ENCODE measurements at places on chromosomes 7 and 10. TPM values are rescaled to one million over a fixed set of nuclear protein-coding genes. Genes with fewer than 3 reads are reported as not detected.

- no peak for DNase-seq
These were observed 121.6 kb downstream of the EGFR start for GRCh38 chr7:55140221-55140940.

GRCh38 chr10:72329290-72330068 lies 25.2 kb downstream of the DNAJB12 start:
- DNase-seq, result no peak

GRCh38 chr10:9056521-9056920 lies 1002.0 kb downstream of the GATA3 start:
- no peak for DNase-seq

- no peak for DNase-seq
These were observed 4.4 kb downstream of the CDK6 start for GRCh38 chr7:92831716-92832533.

DNA sequence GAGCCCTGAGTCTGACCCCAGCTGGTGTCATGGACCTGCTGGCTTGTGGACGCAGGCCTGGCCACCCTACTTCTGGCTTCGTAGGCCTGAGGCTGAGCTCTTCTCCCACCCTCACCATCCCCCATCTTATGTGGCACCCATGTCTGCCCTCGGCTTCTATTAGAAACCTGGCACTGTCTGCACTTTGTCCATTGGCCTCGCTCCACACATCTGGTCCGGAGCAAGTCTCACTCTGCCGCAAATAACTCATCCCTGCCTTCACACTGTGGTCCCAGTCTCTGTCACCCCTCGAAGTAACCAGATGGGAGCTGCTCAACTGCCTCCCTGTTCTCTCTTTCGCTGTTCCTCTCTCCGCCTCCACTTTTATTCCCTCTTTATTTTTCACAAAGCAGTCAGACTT lies 78.6 kb downstream of the TRRAP start:
- no peak for DNase-seq

DNA sequence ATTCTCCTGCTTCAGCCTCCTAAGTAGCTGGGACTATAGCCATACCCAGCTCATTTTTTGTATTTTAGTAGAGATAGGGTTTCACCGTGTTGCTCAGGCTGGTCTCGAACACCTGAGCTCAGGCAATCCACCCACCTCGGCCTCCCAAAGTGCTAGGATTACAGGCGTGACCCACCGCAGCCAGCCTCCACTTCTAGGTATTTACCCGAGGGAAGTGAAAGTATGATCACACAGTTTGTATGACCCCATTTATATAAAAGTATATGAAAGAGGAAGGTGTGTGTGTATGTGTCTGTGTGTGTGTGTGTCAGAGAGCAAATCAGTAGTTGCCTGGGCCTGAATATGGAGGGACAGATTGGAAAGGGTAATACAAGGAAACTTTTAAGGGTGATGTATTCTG lies 2.0 kb upstream of the PURB start:
- DNase-seq, result no peak

GRCh38 chr10:60951272-60951724 lies 7.3 kb upstream of the RHOBTB1 start:
- DNase-seq, result no peak

- no peak for DNase-seq
These were observed 91.1 kb upstream of the GNA12 start for GRCh38 chr7:2934984-2935740.

GRCh38 chr7:130921391-130922180 lies 187.6 kb upstream of the KLF14 start:
- peak; percentile 87 for DNase-seq

GRCh38 chr10:67839951-67840350 lies 2.0 kb upstream of the DNAJC12 start:
- DNase-seq, result no peak

DNA sequence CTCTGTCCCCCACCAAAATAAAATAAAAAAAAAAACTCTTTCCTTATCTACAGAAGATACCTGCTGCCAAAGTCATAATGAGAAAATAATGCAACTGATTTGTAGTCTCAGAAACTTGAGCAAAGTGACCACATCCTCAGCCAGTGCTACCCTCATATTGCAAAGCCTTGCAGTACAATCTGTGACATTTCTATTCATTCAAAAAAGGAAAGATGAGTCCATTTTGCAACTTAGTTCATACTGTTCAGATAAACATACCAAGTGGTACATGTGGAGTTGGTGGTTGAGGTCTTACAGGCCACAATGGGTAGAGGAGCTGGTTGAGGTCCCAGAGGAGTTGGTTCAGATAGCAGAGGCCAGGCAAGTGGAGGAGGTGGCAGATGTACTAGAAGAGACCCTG lies 6.5 kb upstream of the EIF5AL1 start:
- no peak for DNase-seq

GRCh38 chr7:115267503-115267902 lies 345.6 kb downstream of the MDFIC start:
- no peak for DNase-seq

- DNase-seq, result no peak
These were observed 68.7 kb downstream of the VWA2 start for GRCh38 chr10:114307731-114308130.

GRCh38 chr10:32269343-32270100 lies 77.4 kb downstream of the EPC1 start:
- DNase-seq, result no peak

DNA sequence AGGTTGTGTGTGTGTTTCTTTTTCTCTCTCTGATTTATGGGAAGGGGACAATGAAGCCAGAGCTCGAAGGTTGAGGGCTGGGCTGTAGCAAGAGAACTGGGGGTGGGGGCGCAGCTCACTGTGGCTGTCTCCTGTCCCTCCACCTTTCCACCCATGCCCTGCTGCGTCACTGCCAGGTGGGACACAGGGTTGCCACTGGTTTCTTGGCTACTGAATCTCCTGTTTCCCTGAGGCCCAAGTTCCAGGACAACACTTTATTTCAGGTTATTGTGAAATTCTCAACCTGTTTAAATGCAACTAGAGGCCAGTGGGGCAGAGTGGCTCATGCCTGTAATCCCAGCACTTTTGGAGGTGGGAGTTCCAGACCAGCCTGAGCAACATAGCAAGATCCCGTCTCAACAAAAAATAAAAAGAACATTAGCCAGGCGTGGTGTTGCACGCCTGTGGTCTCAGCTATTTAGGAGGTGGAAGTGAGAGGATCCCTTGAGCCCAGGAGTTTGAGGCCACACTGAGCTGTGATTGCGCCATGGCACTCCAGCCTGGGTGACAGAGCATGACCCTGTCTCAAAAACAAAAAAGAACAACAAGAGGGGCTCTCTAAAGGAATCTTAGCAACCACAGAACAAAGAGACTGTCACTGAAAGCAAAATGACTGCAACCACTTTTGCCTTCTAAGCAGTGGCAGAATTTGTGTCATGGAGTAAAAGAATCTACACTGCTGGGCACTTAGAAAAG lies 22.6 kb downstream of the TBATA start:
- DNase-seq, result no peak

The SPRN gene
- total RNA-seq, result not detected

The SOSTDC1 gene
- total RNA-seq, result 2.1 TPM

The HOXA7 gene
- total RNA-seq, result not detected

The PKD1L1 gene
- total RNA-seq, result 1.1 TPM

The CYP2C19 gene
- total RNA-seq, result not detected

The MRLN gene
- total RNA-seq, result not detected

The CLIP2 gene
- 9.5 TPM for total RNA-seq

The UROS gene
- total RNA-seq, result 54.1 TPM

Data from right atrium auricular region (tissue), 2 donors.